Dorsolateral prefrontal cortex (tissue), 122 donors: ENCODE measurements at places on chromosomes 7 and 10.

DNA sequence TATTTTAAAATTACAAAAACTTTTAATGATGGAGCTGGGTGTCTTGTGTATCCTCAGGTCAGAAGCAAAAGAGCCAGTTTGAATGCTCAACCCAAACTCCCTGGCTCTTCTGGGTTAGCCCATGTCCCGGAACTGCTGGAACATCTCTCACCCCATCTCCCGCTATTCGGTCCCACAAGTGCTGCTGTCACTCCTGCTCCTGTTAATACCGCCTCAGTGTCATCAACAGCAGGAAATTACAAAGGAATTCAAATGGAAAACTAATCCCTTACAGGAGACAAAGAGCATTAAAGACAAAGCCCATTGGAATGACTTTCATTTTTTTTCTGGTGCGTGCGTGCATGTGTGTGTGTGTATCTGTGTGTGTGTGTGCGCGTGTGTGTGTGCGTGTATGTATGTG is 112.0 kb upstream of the C7orf33 start:
- DNase-seq = no peak

- DNase-seq = no peak
Observed at GRCh38 chr10:127034790-127035189, 129.6 kb downstream of the DOCK1 start.

DNA sequence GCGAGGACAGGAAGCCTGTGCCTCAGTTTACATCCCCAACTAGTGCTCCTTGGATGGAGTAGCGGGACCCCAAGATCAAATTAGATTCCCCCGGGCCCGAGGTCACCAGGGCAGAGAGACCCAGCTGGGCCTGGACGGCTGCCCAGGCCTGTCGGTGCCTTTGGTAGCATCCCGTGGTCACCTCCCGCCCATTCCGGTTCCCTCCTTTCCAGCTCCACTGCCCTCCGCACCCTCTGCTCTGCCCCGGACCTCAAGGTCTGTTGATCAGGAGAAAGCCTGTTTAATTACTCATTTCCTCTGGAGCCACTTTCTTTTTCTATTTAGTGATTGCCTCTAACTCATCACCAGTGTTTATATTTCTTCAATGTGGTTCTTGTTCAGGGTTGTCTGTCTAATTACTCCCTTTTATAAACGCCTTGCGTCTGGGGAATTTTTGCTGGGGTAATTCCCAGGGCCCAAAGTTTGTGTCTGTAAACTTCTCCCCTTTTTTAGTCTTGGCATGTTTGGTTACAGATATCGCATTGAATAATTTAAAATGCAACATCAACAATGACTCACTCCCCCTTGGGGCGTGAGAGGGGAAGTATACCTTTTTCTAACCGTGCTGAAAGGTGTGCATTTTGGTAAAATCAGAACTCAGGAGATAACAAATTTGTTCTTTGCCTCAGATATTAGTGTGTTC is 1.9 kb downstream of the FOXK1 start:
- DNase-seq = no peak

GRCh38 chr7:130071701-130072622 is 1.6 kb downstream of the KLHDC10 start:
- peak; percentile 66 for DNase-seq

DNA sequence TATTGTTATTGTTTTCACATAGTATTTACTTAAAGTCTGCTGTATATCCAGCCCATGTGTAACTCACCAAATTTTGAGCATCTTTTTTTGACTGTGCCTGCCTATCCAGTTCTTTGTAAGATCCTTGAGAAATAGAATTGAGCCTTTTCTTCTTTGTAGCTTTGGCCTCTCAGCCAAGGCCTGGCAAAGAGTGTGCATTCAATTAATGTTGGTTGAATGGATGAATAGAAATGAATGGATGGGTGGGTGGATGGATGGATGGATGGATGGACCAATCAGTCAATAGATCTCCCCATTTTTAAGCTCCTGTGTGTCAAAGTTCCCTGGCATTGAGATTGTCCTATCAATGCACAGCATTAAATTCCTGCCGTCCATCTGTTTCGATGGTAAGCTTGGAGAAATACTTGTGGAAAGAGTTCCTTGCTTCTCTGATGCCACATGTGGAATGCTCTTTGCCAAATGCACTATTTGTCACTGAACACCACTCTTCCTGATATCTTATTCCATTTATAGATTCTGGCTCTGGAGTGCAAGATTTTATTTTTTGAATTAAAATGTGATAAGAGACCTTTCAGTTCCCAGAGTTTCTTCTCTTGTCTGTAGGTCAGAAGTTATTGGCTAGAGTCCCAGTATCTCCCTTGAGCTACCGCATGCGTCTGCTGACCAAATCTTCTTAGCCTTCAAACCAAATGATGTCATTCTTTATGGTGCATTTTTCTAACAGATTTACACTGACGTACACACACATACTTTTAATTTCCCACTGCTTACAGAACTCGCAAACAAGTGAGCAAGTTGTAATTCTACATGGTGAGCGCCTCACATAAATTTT is 20.7 kb upstream of the ADRB1 start:
- DNase-seq = no peak
